ENCODE measurements at places on chromosomes 4 and X.
A peak's percentile ranks its signal among the peaks of the same experiment; 100 is the strongest.

GRCh38 chrX:65644621-65645289 is 22.7 kb upstream of the MSN start:
- peak; percentile 81 for DNase-seq

DNA sequence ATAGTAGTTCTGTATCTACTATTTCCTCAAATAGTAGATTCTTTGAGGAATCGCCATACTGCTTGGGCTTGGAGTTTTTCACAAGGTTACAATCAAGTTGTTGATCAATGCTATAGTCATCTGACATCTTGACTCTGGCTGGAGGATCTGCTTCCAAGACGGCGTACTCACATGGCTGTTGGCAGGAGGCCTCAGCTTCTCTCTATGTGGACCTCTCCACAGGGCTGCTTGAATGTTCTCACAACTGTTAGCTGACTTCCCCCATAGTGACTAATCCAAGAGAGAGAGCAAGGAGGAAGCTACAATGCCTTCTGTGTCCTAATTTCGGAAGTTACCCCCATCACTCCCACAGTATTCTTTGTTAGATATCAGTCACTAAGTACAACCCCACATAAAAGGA is 10.3 kb downstream of the EGFL6 start:
- DNase-seq, result no peak

- no peak for DNase-seq
Observed at GRCh38 chr4:1767061-1767769, 25.9 kb upstream of the FGFR3 start.

DNA sequence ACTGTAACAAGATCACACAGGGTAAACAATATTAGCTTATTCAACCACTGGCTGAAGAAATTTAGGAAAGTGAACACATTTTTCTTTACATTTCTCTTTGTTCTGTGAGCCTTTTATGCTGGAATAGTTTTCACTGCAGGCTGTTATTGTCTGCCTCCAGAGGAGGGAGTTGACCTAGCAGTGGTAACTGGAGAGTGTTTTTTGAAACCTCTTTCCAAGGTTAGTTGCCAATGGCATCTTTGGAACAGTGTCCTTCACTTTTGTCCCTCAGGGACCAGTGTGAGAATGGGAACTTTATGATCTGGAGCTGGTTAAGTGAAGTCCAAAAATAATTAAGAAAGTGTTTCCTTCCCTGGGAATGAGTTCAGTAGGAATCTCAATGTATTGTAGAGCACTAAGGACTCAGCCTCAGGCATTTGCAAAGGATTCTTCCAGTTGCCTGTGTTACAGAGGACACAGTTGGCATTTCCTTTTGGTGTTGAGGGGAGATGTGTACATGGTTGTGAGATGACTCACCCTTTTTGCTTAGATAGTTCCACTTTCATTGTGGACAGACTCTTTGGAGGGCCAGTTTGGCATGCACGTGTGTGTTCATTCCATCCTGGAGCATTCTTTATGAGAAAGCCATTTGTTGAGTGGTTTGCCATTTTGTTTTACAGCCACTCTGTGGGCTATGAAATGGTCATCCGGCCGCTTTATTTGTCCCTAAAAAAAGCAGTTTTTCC is 61.3 kb downstream of the AR start:
- peak; percentile 92 for DNase-seq

DNA sequence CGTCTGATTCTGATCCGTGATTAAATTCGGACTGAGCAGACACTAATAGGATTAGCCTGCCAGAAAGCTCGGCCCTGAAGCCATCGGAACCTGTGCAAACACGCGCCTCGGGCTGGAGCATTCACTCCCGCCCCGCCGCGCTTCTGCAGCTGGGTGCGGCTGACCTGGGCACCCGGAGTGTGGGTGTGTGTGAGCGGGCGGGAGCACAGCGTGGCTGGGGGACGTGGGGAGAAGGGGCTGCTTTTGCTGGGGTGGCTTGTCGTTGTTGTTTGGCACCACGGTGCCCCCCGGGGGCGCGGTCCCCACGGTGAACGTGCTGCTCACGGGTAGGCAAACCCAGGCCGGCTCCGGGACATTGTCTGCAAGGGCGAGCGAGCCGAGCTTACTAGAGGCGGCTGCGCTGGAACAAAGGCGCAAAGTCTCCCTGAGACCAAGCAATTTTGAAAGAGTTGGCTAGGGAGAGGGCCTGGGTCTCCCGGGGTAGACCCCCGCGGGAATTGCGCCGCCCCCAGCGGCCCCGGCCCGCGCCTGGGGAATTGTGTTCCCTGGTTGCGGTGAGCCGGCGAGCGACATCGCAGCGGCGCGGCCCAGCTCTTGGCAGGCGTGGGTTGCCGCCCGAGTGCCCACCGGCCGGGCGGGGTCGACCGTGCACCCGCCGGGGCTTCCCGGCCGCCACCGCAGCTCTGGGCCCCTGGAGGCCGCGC is 1.4 kb downstream of the MAMLD1 start:
- peak; percentile 19 for DNase-seq

DNA sequence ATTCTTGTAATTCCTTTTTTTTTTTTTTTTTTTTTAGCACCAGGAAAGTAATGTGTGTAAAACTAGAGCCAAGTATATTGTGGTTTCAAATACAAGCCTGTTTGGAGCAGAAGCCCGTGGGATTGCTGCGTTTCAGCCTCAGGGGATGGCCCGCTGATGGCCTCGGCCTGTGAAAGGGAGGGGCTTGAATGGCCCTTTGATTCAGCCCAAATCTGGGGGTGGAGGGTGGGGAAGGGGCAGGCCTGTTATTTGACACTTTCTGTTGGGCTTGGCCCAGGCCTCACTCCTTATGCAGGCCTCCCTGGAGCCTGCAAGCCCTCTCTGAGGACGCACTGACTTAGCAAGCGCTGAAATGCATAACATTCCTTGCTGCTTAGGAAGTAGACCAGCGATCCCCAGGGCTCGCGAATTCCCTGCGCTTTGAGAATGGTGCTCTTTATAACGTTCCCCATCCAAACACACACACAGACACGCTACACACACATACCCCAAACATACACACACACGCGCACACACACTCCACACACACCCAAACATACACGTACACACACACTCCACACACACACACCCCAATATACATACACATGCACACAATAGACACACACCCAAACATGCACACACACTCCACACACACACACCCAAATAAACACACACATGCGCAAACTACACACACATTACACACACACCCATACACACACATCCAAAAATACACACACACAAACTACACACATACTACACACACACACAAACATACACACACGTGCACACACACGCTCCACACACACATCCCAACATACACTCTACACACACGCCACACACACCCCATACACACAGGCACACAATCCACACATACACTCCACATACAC is 29.6 kb downstream of the TLR10 start:
- peak; percentile 98 for DNase-seq

- DNase-seq, result no peak
Observed at GRCh38 chr4:139959396-139959795, 194.6 kb downstream of the MAML3 start.

GRCh38 chr4:119728692-119729593 is 100.3 kb upstream of the PDE5A start:
- DNase-seq, result peak; percentile 37

GRCh38 chr4:88880501-88881226 is 176.3 kb downstream of the FAM13A start:
- no peak for DNase-seq

GRCh38 chr4:125321709-125322365 is 7.1 kb downstream of the FAT4 start:
- peak; percentile 62 for DNase-seq

DNA sequence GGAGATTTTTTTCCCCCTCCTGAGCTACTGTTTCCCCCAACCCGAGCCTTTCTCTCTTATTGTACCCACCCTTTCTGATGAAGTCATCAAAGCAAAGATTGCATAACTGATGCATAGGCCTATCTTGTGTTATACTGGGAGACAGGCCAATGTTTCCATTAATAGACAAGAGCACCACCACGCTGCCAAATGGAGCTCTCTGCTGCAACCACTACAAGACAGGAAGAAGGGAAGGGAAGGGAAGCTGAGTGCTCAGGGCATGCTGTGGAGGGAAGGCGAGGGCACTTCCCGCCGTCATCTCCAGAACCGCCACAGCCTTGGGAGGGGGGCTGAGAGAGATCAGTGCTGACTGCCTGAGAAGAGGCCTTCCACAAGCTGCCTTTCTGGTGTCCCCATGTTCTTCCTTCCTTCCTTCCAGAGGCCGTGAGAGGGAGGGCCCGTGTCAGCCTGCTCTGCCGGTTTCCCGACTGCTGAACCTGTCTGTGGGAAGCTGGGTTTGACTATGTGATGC is 75.0 kb downstream of the MGST2 start:
- DNase-seq, result peak; percentile 74

- no peak for DNase-seq
Observed at GRCh38 chrX:10681167-10681566, 60.8 kb upstream of the MID1 start.

- DNase-seq, result no peak
Observed at GRCh38 chr4:39713691-39714090, 15.8 kb downstream of the UBE2K start.

- no peak for DNase-seq
Observed at GRCh38 chr4:2871911-2872310, 28.3 kb downstream of the ADD1 start.

DNA sequence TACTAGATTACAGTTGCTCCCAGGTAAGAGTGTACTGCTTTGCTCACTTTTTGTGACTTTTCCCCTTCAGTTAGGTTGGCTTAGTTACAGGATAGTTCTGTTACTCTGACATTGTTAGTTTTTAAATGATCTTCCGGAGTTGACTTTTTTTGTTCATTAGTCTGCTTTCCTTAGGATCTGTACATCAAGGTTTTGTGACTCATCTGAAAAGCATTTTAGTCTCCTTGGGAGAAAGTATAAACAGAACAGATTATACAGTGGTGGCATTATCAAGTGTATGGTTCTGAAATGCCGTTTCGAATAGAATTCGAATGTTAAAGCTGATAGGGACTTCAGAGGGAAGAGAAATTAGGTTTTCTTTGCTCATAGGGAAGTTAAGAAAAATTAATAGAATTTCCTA is 63.3 kb downstream of the USP9X start:
- DNase-seq, result peak; percentile 64

DNA sequence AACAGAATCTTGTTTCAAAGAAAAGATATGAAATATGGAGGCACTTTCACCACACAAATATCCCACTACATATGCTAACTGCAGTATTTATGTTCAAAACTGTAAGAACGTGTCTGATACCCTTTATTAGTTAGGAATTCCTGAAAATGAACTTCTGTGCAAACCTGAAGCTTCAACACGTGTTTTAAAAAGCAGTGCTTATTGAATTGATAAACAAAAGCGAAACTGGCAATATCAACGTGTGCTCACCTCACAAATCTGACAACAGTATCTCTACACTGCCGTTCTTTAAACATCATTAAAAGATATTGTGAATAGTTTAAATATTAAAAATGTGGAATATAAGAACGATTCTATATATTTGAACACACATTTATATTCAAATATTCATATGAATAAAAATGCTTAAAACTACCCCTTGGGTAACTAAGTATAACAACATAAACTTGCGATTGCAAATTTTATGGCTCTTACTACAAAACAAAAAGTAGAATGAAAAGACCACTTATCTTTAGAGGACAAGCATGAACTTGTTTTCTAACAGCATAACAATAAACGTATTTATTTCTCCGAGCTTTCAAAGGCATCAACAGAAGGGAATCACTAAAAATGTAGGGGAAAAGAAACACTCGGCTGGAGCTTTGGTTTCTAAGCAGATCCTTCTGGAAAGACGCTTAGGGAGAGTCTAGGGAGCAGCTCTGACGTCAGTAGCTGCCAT is at the start of gene LRP2BP:
LRP2BP (minus strand) TSS at position 687 of the 718 bp plus-strand sequence. CDS start 17,738 bp downstream, outside the sequence.
- DNase-seq, result peak; percentile 17

DNA sequence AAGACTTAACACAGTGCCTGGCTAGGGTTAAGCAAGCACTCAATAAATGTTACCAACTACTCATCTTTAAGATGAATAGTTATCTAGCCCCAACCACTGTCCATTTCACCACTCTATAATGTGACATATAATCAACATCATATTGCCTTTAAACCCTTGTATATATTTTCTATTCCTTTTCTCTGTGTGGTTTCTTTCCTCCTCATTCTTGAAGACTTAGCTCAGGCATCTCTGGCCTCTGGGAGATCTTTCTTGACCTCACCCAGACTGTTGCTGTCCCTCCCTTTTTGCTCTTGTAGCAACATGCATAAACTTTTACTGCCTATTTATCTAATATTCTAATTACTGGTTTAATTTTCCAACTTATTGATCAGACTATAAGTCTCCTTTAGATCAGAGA is 249.9 kb upstream of the MAB21L2 start:
- DNase-seq, result no peak

DNA sequence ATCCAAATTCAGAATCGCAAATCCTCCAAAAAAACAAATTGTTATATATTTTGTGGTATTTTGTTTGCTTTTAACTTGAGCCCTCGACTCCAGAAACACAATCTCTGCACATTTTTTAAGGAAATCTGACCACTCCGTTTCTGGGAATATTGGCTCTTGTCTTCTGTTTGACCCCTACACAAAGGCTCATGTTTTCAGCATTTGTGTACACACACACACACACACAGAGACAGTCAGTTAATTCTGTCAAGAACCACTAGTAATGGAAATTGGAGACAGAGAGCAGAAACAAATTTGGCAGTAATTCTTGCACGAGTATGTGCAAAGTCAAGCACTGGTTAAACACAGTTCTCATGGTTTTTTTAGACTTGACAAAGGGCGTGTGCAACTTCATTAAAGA is 115.4 kb downstream of the AFAP1 start:
- no peak for DNase-seq

DNA sequence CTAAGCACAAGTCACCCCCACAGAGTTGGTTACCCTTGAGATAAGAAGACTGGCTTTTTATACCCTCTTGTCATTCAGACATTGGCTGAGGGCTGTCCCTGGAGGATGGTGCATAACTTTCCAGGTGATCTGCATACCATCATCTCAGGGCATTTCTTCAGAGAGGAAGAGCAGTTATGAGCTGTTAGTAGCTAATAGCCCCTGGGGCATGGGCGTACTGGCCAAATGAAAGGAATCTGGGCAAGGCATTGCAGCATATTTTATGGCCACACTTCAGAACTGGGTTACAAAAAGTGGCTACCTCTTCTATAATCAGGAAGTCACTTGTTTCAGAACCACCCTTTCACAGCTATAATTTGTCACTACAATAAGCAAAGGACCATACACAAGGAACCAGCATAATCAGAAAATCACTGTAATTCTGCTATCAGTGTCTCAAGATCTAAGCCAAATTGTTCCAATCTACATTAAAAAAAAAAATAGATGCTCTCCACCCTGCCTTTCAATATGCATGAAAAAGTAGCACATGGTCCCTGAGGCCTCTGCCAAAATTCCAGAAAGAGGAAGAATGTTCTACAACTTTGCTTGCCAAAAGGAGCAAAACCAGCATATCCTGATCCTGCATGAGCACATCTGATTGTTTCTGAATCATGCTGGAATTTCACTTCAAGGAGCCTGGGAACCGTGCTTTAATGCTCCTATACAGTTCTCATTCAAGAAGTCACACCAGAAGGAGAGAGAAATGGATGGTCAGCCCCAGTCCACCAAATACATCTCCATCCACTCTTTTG is 92.0 kb downstream of the TMEM144 start:
- peak; percentile 58 for DNase-seq

All from EL (cell line).